Adrenal gland (tissue), 19 donors: ENCODE measurements at places on chromosomes 7 and 10. TPM values are rescaled to one million over a fixed set of nuclear protein-coding genes. Genes with fewer than 3 reads are reported as not detected.

DNA sequence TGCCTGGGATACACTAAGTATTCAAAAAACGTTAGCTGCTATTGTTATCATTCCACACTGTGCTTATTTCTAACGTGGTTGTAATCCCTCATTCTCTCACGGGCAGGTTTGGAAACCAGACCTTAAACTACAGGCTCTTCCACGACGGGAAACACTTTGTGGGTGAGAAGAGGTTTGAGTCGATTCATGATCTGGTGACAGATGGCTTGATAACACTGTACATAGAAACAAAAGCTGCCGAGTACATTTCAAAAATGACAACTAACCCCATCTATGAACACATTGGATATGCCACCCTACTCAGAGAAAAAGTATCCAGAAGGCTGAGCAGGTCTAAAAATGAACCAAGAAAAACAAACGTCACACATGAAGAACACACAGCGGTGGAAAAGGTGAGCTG is 163.2 kb upstream of the PRR15 start:
- no peaks in the 10 kb centered on the region for H3K4me1 ChIP-seq
- no peaks in the 10 kb centered on the region for H3K36me3 ChIP-seq
- no peak overlapping the region for H3K4me3 ChIP-seq
- DNase-seq, result no peak
- H3K27ac ChIP-seq, result no peak overlapping the region
- H3K27me3 ChIP-seq, result no peaks in the 10 kb centered on the region

- no peak overlapping the region for H3K27ac ChIP-seq
- peaks cover 7% of the 10 kb centered on the region for H3K4me1 ChIP-seq
- no peaks in the 10 kb centered on the region for H3K27me3 ChIP-seq
Observed at GRCh38 chr7:150383710-150384397, 4.7 kb downstream of the ZNF775 start.

DNA sequence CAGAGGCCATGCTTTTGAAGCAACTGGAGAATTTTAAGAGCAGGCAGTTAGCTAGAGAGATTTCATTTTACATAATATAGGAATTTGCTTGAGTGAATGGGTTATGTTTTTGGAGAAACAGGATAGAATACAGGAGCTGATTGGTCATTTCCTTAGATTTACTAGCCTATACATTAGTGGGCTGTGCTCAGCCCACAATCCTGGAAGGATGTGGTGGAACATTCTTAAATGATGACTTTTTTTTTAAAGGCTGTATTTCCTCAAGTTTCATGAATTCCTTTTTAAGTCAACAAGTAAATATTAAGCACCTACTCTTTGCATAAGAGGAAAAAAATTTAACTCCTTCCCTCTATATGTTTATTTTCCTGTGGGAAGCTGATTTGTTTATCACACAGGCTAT is 314.4 kb upstream of the BMPER start:
- H3K4me3 ChIP-seq, result no peak overlapping the region
- H3K27me3 ChIP-seq, result no peaks in the 10 kb centered on the region
- no peak for DNase-seq
- no peak overlapping the region for H3K27ac ChIP-seq
- H3K4me1 ChIP-seq, result no peaks in the 10 kb centered on the region

DNA sequence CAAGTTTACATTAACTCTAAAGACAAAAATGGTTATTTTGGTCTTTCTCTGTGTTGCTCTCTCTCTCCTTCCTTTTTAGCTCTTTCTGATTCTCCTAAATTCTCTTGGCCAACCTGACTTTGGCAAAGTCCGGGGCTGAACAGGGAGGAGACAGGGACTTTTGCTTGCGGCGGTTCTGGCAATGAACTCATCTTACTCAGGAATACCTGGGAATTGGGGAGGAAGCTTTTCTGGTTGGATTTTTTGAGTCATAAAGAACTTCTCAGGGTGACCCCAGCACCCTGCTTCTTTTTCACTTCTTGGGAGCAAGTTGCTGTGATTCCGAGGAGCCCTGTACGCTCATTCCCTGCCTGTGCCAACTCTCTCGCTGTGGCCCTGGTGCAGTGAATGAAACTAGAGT is 16.0 kb downstream of the GATA3 start:
- H3K36me3 ChIP-seq, result no peaks in the 10 kb centered on the region
- no peaks in the 10 kb centered on the region for H3K27me3 ChIP-seq
- H3K4me1 ChIP-seq, result no peaks in the 10 kb centered on the region
- H3K27ac ChIP-seq, result no peak overlapping the region
- no peak for DNase-seq

DNA sequence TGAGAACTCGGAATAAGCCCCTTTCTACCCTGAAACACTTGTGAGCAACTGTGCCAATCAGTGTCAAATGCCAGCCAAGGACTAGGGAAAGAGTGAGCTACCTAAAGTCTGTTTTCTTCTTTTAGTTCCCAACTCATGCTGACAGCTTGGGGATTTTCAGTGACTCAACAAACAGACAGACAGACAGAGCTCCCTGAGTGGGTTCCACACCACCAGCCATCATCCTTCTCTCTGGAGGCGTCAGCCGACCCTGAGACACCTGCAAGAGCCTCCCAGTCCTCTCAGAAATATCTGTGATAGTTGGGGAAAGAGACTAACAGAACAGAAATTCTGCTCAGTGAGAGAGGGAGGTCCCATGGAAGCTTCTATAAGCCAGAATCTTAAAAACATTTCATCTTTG is 49.5 kb downstream of the GATA3 start:
- no peak for DNase-seq
- no peaks in the 10 kb centered on the region for H3K4me1 ChIP-seq
- H3K27ac ChIP-seq, result no peak overlapping the region
- H3K36me3 ChIP-seq, result no peaks in the 10 kb centered on the region

DNA sequence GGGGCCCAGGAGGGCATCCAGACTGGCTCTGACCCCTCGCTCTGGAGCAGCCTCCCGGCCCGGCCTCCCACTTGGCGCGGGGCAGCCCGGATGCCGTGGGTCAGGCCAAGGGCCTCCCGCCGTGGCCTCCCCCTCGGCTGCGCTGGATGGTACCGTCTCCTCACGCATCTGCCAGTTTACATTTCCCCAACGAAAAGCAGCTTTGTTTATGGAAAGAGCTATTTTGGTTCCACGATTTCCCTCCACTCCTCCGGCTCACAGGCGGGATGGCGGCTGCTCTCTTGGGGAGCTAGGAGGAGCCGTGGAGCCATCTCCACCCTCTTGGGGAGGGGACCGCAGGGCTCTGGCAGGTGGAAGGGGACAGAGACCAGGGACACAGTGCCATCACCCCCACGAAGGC is 93.2 kb upstream of the MYL10 start:
- DNase-seq, result no peak
- no peaks in the 10 kb centered on the region for H3K4me1 ChIP-seq
- H3K27me3 ChIP-seq, result no peaks in the 10 kb centered on the region
- no peak overlapping the region for H3K4me3 ChIP-seq
- no peaks in the 10 kb centered on the region for H3K36me3 ChIP-seq

The CHRM2 gene
- not detected for total RNA-seq

GRCh38 chr10:36451391-36451970 is 673.9 kb upstream of the ANKRD30A start:
- no peaks in the 10 kb centered on the region for H3K27me3 ChIP-seq
- no peaks in the 10 kb centered on the region for H3K36me3 ChIP-seq
- no peaks in the 10 kb centered on the region for H3K4me1 ChIP-seq
- DNase-seq, result no peak

GRCh38 chr10:49324711-49325110 is 25.7 kb downstream of the C10orf71 start:
- DNase-seq, result no peak
- H3K27me3 ChIP-seq, result no peaks in the 10 kb centered on the region
- H3K4me1 ChIP-seq, result no peaks in the 10 kb centered on the region
- no peak overlapping the region for H3K4me3 ChIP-seq
- H3K27ac ChIP-seq, result no peak overlapping the region
- no peaks in the 10 kb centered on the region for H3K36me3 ChIP-seq

DNA sequence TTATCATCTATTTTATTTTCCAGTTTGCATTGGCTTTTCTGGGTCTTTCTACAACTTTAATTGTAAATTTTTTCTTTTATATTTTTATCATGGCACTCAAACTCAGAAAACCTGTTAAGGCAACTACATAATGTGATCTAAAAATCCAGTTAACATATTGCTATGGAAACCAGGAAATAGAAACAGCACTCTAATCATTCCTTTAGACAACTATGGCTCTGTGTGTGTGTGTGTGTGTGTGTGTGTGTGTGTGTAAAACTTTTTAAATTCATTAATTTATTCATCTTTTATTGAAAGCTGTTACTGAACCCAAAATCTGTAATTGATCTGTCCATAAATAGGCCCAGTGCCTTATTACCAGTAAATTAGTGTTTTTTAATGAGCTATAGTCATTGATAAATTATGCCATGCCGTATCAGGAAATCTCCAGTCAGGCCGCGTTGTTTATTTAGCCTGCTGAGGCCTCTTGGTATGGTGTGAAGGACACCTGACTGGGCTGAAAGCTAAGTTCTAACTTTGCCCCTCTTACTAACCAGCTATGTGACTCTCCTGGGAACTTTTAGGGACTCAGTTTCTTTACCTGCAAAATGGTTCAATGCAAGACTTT is 1.5 kb upstream of the MET start:
- H3K4me1 ChIP-seq, result peaks cover 10% of the 10 kb centered on the region
- H3K4me3 ChIP-seq, result no peak overlapping the region
- H3K27me3 ChIP-seq, result no peaks in the 10 kb centered on the region

- DNase-seq, result peak; percentile 93
- peaks cover 52% of the 10 kb centered on the region for H3K4me1 ChIP-seq
- H3K27ac ChIP-seq, result peak overlapping the region; percentile 81
- H3K27me3 ChIP-seq, result no peaks in the 10 kb centered on the region
- H3K4me3 ChIP-seq, result no peak overlapping the region
Observed at GRCh38 chr7:107078517-107078966, 34.0 kb downstream of the PRKAR2B start.

DNA sequence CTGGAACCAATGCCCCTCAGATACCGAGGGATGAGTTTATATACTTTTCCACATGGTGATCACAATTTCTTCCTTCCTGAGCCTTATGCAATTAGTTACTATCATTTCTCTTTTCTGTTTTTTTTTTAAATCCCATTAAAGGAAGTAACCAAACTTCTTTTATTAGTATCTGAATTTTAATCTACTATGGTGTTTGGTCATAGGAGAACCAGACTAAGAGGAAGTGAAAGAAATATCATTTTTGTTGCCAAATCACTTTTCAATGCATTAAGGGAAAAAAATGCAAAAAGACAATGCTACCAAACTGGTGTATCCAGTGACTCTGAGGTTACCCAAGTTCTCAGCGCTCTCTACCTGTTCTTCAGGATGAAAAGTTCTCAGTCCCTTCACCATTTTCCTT is 167.7 kb downstream of the NXPH1 start:
- no peaks in the 10 kb centered on the region for H3K27me3 ChIP-seq
- H3K36me3 ChIP-seq, result no peaks in the 10 kb centered on the region
- H3K4me1 ChIP-seq, result no peaks in the 10 kb centered on the region
- DNase-seq, result no peak

DNA sequence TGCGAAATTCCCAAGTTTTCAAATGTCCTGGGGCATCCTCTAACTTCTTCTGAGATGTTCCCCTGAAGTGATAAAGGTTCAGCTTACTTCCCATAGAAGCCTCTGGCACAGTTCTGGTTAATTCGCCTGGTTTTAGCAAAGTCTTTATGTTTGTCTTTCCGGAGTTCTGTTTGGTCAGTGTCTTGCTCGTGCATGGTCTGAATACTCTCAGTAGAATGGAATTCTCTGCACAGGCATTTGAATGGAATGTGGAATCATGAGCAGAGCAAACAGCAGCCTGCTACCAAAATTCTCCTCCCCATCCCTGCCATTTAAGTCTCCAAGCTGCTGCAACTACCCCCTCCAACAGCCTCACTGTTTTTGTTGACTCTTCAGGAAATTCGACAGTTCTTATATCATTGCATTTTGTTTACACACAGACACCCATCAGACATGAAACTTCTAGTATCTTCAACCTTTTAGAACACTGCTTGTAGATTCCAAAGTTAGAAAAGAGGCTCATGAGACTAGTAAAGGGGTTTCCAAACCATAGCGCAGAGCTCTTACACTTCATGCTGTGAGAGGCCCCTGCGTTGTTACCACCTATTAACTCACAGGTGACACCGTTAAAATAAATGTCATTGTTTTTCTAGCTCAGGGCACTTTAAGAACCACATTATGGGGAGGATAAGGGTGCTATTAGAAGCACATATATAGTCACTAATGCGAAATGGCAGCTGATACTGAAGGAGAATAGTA is 129.7 kb downstream of the PLCE1 start:
- H3K27me3 ChIP-seq, result no peaks in the 10 kb centered on the region
- H3K36me3 ChIP-seq, result no peaks in the 10 kb centered on the region
- peaks cover 11% of the 10 kb centered on the region for H3K4me1 ChIP-seq
- H3K4me3 ChIP-seq, result no peak overlapping the region
- H3K27ac ChIP-seq, result no peak overlapping the region

The DLX6 gene
- total RNA-seq, result not detected

The ERVW-1 gene
- total RNA-seq, result not detected

The ENTPD1 gene
- total RNA-seq, result 22.0 TPM

DNA sequence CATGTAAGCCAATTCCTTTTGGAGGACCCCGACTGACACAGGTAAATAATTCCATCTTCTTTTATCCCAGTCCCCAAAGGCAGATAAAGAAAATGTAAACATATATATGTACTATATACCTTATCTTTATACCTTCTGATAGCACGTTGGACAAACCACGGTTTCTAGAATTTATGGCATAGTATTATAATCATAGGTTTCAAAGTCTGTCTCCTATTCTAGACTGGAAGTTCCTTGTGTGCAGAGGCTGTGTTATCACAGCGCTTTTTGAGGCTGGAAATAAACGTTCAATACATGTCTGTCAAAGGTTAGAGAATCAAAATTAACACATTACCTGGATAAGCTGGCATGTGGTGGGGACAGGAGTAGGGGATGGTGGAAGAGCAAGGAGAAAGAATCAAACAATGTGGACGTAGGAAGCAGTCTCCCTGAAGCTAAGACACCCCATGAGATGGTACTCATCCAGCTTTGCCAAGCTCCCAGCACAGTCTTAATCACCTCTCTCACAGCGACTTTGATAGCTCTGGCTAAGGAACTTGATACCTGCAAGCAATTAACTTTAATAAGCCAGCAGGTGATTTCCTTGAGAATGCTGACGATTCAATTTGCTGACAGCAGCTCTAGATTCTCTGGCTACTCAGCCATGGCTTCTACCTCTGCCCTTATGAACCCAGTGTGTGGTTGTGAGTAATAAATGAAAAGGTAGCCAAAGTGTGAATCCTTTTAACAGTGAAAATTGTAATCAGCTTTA is 208.4 kb upstream of the LRRTM3 start:
- no peak for DNase-seq
- H3K36me3 ChIP-seq, result no peaks in the 10 kb centered on the region
- H3K27me3 ChIP-seq, result no peaks in the 10 kb centered on the region
- H3K4me1 ChIP-seq, result no peaks in the 10 kb centered on the region
- no peak overlapping the region for H3K4me3 ChIP-seq

DNA sequence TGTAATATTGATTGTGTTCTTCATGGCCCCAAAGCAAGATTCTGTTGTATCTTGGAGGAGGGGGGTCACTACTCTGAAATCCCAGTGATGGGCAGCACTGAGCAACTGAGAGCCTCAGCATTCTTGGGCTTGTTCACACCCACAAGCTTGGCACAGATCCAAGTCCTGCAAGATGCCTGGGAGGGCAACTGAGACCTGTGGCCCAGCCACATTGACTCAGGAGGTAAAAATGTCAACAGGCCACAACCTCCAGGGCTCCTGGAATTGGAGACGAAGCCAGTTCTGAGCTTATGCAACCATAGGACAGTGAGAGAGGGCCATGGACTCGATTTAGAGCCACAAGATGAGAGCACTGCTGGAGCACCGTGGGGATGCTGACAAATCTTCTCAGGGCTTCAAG is 3.1 kb upstream of the DOCK1 start:
- DNase-seq, result no peak
- H3K36me3 ChIP-seq, result no peaks in the 10 kb centered on the region
- H3K27ac ChIP-seq, result no peak overlapping the region
- H3K4me3 ChIP-seq, result no peak overlapping the region
